KBM-7 (cell line): ENCODE measurements at places on chromosomes 7 and 10.
A peak's percentile ranks its signal among the peaks of the same experiment; 100 is the strongest.

- DNase-seq: no peak
Observed at GRCh38 chr10:25888627-25889026, 45.4 kb upstream of the MYO3A start.

- no peak for DNase-seq
Observed at GRCh38 chr7:28180031-28180363, 598 bp downstream of the JAZF1 start.

GRCh38 chr7:107969856-107970255 lies 33.1 kb downstream of the LAMB1 start:
- DNase-seq: no peak

GRCh38 chr7:155084969-155085368 lies 14.8 kb downstream of the HTR5A start:
- DNase-seq: no peak

GRCh38 chr10:78953799-78954297 lies 114.9 kb upstream of the ZMIZ1 start:
- no peak for DNase-seq

DNA sequence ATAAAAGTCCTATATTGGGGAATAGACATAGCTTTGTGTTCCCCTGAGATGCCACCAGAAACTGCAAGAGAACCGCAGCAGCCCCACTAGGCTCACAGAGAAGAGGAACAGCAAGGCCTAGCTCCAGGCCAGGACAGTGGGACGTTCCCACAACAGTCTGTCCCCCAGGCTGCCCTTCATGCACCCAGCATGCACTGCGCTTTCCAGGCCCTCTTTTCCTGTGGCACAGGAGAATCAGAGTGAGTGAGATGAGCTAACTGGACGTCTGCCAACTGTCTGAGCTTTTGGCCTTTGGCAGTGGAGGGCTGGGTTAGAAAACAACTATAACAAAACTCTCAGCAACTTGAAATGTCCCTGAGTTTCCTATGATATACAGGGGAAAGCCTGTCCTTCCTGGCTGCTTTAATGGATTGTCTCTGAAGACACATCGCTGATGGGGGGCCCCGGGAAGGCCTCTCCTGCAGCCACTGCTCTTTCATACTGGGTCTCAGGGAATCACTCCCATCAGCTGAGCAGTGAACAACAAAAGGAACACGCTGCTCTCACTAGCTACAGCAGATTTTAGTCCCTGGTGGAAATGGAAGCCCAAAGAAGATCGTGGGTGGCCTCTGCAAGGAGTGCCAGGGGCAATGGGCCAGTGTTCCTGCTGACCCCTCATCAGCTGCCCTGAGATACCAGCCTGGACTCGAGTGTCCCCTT lies 53.5 kb downstream of the PODXL start:
- DNase-seq: no peak

GRCh38 chr7:155754165-155754564 lies 58.1 kb downstream of the SHH start:
- DNase-seq: no peak

- no peak for DNase-seq
Observed at GRCh38 chr10:71259282-71259681, 46.9 kb downstream of the UNC5B start.

- DNase-seq: no peak
Observed at GRCh38 chr7:104111271-104111670, 96.5 kb downstream of the ORC5 start.

GRCh38 chr10:6766131-6766801 lies 186.2 kb upstream of the PRKCQ start:
- no peak for DNase-seq

GRCh38 chr7:82390936-82391335 lies 52.6 kb downstream of the CACNA2D1 start:
- DNase-seq: no peak

GRCh38 chr10:1598393-1599153 lies 138.8 kb downstream of the ADARB2 start:
- DNase-seq: no peak

DNA sequence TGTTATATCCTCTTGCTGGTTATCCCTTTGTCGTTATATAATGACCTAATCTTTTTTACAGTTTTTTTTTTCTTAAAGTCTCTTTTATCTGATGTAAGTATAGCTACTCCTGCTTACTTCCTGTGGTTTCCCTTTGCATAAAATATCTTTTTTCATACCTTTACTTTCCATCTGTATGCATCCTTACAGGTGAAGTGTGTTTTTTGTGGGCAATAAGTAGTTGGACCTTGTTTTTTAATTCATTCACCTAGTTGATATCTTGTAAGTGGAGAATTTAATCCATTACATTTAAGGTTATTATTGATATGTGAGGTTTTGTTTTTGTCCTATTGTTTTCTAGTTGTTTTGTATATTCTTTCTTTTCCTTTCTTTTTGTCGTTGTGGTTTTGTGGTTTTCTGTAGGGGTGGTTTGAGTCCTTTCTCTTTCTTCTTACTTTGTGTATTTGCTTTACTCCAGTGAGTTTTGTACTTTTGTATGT lies 168.6 kb downstream of the MLLT10 start:
- peak; percentile 53 for DNase-seq

- DNase-seq: no peak
Observed at GRCh38 chr7:15228831-15229230, 326.3 kb upstream of the DGKB start.

DNA sequence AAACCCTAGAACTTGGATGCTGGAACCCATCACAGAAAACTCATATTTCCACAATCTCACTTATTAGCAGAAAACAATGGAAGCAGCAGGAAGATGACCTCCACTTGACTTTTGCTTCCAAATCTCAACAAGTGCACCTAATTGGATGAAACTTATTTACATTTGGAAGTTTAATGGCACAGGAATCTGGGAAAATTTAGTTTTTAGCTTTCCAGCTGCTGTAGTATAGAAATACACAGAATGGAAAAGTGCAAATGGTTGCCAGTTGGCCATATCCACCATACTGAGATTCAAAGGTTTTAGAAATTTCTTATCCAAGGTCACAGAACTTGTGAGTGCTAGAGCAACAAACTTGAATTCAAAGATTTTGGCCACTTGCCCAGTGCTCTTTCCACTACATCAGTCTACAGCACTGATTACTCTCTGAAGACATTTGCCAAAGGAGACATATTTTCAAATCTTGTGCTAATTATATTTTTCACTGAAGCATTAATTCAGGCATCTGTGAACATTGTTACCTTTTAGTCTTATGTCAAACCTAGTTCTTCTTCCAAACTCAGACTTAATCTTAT lies 9.3 kb upstream of the AHR start:
- DNase-seq: no peak

DNA sequence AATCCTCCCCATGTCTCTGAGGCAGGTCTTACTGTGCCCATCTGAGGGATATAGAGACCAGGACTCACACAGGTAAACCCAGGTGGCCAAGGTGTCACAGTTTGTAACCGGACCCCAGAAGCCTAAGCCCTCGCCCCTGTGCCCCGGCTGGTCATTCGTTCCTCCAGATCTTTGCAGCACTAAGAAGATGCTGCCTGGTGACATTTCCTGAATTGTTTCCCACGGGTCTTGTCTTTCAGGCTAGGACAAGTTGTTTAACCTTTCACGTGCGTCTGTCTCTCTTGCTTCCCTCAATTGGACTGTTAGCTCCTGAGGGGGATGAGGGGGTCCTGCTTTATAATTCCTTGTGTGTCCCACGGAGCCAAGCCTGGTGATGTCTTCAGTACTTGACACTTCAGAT lies 158.0 kb downstream of the KCNMA1 start:
- no peak for DNase-seq

- peak; percentile 61 for DNase-seq
Observed at GRCh38 chr7:30028749-30029635, 780 bp downstream of the PLEKHA8 start.

DNA sequence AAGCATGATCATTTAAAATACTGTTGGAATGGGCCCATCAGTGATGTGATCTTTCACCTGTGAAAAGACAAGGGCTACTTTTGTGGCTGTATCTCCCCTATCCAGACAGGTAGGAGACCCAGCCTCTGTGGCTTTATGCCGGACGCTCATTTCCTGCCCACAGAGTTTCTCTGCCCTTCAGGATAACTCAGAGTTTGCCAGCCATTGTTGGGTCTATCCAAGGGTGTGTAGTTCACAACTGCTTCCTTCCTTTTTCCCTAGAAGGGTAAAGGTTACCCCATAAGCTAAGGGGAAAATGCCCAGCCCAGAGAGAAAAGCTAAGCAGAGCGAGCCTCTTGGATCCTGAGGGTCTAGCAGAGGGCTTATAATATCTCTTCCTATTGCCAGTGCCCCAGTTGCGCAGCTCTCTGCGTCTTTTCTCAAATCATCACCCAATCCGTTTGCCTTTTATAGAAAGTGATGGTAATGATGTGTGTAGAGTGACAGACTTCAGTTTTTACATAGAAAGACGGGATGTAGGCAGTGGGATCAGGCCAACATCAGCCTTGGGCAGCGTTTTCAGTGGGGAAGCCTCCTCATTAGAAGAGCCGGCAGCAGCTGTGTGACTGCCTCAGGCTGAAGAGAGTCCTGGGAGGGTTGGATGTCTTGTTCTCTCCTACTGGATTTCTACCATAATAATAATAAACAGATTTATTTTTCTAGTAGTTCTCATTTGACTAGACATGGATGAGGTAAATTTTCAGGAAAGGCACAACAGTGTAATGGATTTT lies 80.5 kb downstream of the MET start:
- DNase-seq: no peak

DNA sequence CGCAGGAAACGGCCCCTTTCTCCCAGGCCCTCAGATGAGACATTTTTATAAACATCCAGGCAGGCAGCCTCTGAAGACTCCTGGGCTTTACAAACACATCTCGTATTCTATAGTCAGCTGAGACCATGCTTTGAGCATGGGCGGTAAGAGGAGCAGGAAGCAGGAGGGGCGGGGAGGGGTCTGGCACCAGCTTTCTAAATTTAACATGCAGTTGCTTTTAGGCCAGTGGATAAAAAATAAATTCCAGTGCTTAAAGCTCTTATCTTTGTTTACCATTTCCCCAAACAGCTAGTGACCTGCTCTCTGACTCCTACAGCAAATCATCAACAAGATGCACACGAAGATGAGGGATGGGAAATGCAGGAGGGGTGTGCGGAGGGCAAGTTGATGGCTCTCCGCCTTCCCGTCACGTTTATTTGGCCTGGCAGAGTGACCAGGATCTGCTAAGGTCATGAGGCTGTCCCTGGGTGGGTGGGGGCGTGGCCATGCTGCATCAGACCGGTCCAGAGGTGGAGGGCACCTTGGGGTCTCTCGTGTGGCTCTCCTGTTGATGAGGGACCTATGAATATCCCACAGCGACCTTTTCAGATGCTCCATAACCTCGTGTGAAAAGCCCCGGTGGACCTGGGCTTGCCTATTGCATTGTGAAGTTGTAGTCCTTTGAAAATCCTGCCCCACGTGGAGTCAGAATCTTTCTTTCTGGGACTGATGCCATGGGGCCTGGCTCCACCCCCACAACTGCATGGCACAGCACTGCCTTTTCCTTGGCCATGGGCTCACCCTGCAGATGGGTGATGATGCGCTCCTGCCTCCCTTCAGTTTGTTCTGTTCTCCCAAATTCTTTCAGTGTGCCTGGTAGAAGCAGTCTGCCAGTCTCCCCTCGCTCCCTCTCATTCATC lies 67.5 kb downstream of the PARP12 start:
- no peak for DNase-seq

- no peak for DNase-seq
Observed at GRCh38 chr7:37545619-37546534, 97.2 kb upstream of the ELMO1 start.

- DNase-seq: peak; percentile 71
Observed at GRCh38 chr10:60943316-60944057, 498 bp downstream of the RHOBTB1 start.

- no peak for DNase-seq
Observed at GRCh38 chr7:96479015-96479645, 157.2 kb upstream of the SLC25A13 start.

GRCh38 chr10:8116926-8117493 lies 62.5 kb downstream of the GATA3 start:
- no peak for DNase-seq

GRCh38 chr10:114718374-114718773 lies 60.3 kb upstream of the ABLIM1 start:
- no peak for DNase-seq

GRCh38 chr7:29421010-29421956 lies 142.4 kb upstream of the PRR15 start:
- DNase-seq: no peak

DNA sequence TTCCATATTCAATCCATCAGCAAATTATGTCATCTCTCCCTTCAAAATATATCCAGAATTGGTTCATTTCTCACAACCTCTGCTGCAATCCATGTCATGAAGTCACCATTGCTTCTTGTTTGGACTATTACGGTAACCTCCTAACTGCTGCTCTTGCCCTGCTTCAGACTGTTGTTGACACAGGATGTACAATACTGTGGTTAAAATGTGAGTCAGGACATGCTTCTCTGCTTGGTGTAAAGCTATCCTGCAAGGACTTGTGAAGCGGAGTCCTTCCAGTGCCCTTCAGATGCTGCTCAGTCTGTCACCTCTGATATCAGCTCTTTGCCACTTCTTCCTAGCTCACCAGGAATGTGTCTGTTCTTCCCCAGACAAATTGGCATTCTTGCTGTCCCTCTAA lies 10.4 kb upstream of the NXPH1 start:
- DNase-seq: no peak

- DNase-seq: no peak
Observed at GRCh38 chr7:134947831-134948230, 38.5 kb upstream of the AGBL3 start.

DNA sequence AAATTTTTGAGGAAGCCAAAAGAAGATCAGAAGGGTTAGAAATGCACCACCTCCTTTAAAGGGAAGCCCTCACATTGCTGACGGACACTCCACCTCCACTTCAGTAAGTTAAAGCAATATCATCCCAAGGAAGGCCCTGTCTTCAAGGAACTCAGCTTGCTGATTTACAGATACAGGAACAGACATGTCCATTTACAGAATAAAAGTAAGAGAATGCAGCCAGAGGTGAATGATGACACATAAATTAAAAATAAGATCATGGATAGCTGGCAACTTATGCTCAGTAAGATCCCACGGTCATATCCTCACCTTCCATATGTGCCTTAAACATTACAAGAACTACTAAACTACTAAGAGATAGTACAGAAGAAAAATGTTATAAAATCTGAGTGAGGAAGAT lies 20.4 kb downstream of the GRB10 start:
- DNase-seq: no peak

DNA sequence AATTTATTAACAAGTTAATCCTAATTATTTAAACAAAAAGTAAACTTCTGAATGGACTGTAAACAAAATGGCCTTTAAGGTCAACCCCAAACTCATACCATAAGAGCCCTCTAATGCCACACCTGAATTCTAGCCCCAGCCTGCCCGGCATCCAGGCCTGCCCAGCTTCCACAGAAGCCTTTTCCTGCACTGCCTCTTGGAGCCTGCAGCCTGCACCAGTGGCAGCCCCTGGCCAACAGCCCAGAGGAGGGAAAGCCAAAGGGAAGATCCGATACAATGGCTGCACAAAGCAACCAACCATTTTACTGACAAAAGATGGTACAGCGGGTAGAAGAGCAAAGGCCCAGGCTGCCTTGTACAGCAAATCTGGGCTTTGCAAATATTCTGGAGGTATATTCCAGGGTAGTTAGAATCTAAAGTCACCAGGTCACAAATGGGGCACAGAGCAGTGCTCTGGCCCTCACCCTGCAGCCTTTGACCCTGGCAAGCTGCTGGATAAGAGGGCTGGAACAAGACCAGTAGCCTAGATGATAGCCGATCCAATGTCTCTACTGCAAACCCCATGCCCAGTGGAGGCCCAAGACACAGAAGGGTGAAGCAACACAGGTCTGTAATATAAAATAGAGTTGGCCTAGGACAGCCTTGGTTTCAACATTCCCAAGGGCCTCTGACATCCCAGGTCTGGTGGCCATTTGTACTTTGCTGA lies 12.5 kb upstream of the CH25H start:
- DNase-seq: no peak

GRCh38 chr10:32981760-32982159 lies 23.7 kb upstream of the ITGB1 start:
- DNase-seq: no peak

- DNase-seq: no peak
Observed at GRCh38 chr10:91520661-91521060, 110.5 kb downstream of the HECTD2 start.
